ENCODE measurements at places on chromosomes 1 and 21.
A peak's percentile ranks its signal among the peaks of the same experiment; 100 is the strongest.

GRCh38 chr1:154837672-154838171, 32.4 kb downstream of the KCNN3 start:
- no peak for DNase-seq

GRCh38 chr1:204706838-204707509, 21.4 kb upstream of the LRRN2 start:
- DNase-seq = no peak

DNA sequence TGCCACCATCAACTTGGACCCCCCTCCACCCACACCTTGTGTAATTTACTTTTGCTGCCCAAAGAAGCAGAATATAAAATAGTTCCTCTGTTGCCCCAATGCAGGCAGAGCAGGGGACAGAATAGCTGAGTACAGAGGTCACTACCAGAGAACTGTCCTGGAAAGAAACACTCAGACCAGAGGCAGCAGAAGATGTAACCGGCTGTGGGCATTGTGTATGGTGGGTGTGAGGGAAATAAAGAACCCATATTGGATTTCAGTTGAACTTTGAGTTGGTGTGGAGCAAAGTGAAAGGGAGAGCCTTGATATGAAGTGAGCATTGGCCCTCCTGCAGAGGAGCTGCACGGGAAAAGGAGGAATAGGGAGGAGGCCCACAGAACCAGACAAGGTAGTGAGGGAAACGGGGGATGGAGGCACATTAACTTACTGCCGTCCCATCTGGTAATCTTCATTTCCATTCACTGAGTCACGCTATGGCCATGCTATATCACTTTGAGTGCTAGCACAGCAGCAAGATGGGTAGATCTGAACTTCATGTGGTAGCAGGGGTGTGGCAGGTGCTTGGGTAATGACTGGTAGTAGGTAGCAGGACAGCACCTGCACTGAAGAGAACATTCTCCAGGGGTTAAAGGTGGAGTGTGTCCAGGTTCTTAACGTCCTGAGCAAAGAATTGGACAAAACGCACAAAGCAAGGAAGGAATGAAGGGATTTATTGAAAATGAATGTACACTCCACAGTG, 56.3 kb upstream of the FBXO28 start:
- DNase-seq = no peak

- DNase-seq = no peak
These were observed 3.6 kb downstream of the ALG14 start for GRCh38 chr1:95068956-95069709.

DNA sequence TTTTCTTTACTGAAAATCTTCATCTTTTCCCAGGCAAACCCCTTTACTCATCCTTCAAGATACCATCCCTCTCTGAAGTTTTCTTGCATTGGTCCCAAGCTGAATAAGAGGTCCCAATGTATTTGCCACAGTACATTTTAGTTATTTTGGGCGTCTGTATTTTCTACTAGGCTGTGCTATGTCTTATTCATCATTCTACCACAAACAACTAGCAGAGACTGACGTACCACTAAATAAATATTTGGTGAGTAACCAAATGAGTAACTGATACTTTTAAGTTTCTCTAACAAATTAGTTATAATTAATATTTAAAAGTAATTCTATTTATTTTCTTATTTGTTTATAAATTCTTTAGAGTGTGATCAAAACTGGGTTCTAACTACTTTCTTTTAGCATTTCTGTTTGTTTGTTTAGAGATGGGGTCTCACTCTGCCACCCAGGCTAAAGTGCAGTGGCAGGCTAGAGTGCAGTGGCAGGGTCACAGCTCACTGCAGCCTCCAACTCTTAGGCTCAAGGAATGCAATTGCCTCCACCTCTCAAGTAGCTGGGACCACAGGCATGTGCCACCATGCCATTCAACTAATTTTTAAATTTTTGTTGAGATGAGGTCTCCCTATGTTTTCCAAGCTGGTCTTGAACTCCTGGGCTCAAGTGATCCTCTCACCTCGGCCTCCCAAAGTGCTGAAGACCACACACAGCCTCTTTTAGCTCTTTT, 33.1 kb downstream of the NDC1 start:
- no peak for DNase-seq

DNA sequence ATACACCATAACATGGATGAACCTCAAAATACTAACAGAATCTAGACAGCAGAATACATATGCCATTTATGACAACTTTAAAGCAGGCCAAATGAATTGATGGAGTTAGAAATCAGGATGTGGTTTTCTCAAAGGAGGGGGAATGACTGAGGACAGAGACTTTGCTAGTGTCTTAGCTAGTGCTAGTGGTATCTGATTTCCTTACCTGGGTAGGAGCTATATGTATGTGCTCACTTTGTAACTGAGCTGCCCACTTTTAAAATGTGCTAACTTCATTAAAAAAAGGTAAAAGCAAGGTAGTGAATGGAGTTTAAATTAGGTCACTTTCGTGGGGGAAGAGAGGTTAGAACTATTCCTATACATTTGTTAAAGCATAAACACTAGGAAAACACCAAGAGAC, 2.6 kb downstream of the GTF2B start:
- no peak for DNase-seq

GRCh38 chr21:43884861-43885417, 19.9 kb downstream of the AGPAT3 start:
- no peak for DNase-seq

DNA sequence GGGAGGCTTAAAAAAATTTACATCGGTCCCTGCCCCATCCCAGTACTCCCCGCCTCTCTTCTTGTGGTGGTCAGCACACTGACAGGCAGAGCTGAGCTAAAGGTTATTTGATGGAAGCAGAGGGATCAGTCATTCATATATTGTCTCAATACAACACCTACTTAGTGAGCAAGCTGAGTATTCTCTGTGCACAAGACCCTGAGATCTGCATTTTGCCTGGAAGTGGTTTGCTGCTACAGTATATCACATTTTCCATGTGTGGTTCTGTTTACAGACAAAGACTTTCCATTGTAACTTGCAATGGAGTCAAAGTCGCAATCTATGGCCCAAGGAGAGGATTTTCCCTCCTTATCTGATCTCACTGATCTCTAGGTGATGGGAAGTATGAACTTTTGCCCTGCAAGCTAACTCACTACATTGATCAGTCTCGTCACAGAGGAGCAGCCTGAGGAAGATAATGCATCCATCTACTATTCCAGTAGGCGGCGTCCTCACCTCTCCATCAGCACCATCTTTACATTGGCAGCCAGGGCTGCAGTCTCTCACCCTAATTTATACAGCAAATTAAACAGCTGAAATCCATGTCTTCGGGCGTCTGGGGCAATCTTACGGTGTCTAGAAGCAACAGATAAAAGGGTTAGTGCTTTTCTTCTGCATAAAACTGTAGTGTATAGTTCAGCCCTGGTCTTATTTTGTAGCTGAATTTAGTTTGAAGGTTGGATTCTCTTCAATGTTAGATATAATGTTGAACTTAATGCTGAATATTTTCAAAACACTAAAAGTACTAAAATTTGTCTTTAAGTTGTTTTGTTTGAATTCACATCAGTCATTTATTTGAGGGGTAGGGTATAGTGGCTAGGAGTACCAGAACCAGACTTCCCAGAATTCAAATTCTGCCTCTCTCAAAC, 3.2 kb upstream of the TRAF5 start:
- no peak for DNase-seq

- no peak for DNase-seq
These were observed 53.0 kb downstream of the PRRX1 start for GRCh38 chr1:170716835-170717429.

DNA sequence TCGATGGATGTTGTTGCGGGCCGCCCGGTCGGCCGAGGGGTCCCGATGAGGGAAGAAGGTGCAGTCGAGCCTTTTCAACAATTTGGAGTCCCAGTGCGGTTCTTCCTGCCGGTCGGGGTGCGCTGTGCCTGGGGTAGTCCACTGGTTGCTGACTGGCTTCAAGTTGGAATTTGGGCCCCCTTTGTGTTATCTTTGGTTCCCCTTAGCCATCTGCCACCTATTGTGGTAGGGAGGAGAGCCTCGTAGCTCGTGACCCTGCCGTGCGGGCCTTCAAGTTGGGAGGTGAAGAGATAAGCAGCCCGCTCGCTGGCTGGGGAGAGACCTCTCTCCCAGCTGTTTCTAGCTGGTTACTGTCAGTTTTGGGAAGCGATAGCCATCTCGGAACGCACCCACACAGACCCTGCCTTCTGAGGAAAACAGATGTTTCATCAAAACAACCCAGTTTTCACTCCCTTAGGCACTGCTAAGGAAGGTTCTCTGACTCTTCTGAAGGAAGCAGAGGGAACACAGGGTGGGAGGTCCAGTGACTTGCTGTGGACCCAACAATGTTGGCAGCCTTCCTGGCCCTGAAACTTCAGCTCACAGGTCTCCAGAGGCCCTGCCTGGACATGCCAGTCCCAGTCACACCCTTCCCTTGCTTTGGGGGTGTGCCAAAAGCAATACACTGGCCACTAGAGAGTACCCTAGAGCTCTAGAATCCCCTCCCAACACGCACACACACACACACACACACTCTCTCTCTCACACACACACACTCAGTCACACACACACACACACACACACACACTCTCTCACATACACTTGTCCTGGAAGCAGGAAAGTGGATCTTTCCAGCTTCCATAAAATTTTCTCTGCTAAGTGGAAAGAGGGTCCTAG, 1.0 kb downstream of the BTG2 start:
- peak; percentile 60 for DNase-seq

- no peak for DNase-seq
These were observed at the start of gene ANGPTL3 for GRCh38 chr1:62597281-62597680. TSS of gene ANGPTL3 (plus strand) at chr1:62597520. CDS start at chr1:62597567, 47 bp downstream.

DNA sequence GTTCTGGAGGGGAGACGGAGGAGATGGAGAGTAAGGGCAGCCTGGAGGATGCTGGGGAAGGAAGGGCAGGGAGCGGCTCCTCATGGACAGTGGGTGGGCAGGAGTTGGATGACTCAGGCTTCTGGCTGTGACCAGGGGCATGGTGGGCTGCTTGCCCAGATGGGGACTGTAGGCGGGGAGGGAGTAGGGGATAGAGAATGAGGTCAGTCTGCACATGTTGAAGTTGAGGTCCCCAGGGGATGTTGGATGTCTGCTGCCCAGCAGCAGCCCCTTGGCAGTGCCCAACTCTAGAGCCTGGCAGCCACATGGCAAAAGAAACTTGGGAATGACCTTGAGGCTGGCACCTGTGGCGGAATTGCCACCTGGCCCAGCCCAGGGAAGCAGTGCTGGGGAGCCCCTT, 6.4 kb downstream of the SELENON start:
- no peak for DNase-seq

DNA sequence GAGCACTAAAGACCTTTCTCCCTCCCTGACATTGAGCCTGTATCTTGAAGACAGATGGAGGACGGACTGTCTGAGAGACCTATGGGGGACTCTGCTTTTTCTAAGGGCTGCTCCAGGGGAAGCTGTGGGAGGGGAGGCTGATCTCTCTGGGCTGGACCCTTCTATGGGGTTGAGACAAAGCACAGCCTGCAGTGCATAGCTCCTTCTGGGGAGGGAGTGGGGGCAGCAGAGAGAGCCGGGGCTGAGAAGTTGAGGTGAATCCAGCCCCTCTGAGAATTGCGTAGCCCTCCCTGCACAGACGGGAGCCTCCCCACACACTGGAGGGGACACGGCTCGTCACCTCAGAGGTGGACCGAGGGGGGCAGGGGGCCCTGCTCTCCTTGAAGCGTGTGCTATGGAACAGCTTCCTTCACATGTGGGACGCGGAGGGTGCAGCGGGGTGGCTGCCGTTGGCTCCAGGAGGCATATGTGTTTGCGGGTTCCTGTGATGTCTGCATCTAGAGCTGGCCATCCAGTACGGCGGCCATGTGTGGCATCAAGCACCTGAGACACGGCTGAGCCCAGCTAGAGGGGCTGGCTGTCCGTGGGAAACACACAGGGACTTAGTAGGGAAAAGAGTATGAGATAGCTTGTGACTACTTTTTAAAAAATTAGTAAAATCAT, 299.1 kb downstream of the CAMTA1 start:
- no peak for DNase-seq

DNA sequence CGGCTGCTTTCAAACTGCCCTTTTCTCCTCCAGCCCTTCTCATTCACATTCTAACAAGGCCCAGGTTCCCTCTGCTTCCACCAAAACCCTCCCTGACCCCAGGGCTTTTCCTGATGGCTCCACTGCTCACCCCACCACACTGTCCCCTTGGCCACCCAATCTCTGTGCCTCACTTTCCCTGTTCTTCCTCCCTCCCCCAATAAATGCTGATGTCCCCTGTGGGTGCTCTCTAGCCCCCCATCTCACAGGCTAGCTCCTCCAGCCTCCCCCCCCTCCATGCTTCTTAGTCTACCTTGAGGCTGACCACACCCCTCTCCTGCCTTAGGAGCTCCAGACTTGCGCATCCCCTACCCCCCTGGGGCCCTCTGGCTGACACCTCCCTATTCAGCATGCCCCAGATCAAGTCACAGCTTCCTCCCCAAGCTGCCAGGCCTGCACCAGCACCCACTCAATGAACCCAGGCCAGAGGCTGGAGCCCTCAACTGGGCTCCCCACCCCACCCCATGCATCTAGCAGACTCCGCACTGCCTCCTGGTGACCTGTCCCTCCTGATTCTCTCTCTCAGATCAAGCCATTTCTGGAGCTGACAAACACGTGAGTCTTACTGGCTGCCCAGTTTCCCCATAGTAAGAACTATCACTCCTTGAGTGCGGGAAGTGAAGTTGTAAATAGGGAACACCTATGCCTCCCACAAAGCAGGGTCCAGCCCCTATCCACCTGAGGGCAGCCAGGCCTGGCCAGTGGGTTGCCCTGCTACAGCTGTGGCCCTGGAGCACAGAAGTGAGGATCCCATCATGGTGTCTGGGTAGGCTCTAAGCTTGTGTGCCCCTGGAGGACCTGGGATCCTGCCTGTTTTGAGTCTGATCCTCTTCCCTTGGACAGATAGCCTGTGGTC, 117.9 kb downstream of the DMRTB1 start:
- no peak for DNase-seq

DNA sequence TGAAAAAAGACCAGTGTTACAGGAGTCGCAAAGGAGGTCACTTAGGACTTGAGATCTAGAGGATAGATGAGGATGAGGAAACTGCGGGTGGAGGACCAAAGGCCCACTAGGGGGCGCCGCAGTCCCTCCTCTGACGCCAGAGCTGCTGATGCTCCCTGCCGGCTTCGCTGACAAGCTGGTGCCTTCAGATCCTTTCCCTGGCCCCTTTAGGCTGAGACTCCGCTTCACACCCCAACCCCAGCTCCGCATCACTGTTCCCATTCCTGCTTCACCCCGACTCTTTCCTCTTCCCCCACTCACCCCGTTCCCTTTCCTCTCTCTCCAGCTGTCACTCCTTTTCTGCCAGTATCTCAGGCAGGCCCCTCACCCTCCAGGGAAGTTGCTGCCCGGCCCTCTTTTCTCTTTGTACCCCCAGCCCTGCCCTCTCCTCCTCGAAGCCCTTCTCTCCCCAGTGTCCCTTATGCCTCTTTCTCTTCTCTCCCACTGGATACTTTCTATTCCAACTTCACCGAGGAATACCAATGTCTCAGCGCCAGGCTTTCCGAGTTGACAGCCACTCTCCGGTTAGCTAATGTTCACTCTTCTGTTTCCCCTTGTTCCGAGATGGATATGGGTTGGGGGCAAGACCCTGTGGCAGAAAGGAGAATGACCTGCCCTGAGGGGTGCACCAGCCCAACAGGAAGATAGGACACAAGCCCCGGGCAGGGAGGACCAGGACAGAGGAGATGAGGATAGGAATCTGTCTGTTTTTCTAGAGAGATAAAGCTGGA, 4.5 kb downstream of the KCNJ9 start:
- DNase-seq = no peak

Measured in AG09319 (cell line).